ENCODE measurements at places on chromosomes 2 and 18. TPM values are rescaled to one million over a fixed set of nuclear protein-coding genes. Genes with fewer than 3 reads are reported as not detected.

- no peaks in the 10 kb centered on the region for H3K36me3 ChIP-seq
- peak overlapping the region; percentile 46 for H3K4me3 ChIP-seq
- DNase-seq = peak; percentile 32
- no peak overlapping the region for H3K27ac ChIP-seq
- peaks cover 5% of the 10 kb centered on the region for H3K4me1 ChIP-seq
- peaks cover 2% of the 10 kb centered on the region for H3K27me3 ChIP-seq
Observed at GRCh38 chr2:131035112-131035825, 58.0 kb downstream of the FAM168B start.

- DNase-seq = no peak
- no peak overlapping the region for H3K4me3 ChIP-seq
- H3K27me3 ChIP-seq = no peaks in the 10 kb centered on the region
- H3K4me1 ChIP-seq = no peaks in the 10 kb centered on the region
Observed at GRCh38 chr2:158732573-158733429, 62.3 kb upstream of the DAPL1 start.

GRCh38 chr2:212520340-212520739, 18.3 kb downstream of the ERBB4 start:
- H3K4me3 ChIP-seq = no peak overlapping the region
- no peaks in the 10 kb centered on the region for H3K27me3 ChIP-seq
- no peaks in the 10 kb centered on the region for H3K36me3 ChIP-seq
- no peak for DNase-seq

GRCh38 chr2:233996461-233996860, 54.0 kb upstream of the SPP2 start:
- H3K27ac ChIP-seq = no peak overlapping the region
- H3K36me3 ChIP-seq = peaks cover 36% of the 10 kb centered on the region
- no peaks in the 10 kb centered on the region for H3K4me1 ChIP-seq
- DNase-seq = no peak
- no peak overlapping the region for H3K4me3 ChIP-seq

- no peaks in the 10 kb centered on the region for H3K27me3 ChIP-seq
- no peaks in the 10 kb centered on the region for H3K4me1 ChIP-seq
- H3K4me3 ChIP-seq = no peak overlapping the region
- no peak overlapping the region for H3K27ac ChIP-seq
Observed at GRCh38 chr2:148903979-148904378, 29.0 kb downstream of the KIF5C start.

DNA sequence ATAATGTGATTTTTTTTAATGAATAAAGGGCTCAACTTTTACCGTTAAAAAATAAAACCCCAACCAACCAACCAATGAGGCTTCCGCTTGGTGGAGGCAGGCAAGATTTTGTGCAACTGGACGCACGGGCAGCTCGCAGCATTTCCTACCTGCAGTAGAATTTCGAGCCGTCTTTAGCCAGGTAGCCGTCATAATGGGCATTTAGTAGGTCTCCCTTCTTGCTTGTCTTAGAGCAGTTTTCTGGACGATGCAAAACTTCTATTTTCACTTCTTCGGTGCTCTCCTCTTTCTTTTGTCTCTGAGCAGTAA, 316 bp downstream of the FKBP7 start:
- H3K36me3 ChIP-seq = no peaks in the 10 kb centered on the region
- DNase-seq = no peak
- H3K27me3 ChIP-seq = no peaks in the 10 kb centered on the region
- peak overlapping the region; percentile 74 for H3K4me3 ChIP-seq
- peaks cover 44% of the 10 kb centered on the region for H3K4me1 ChIP-seq

- H3K36me3 ChIP-seq = peaks cover 3% of the 10 kb centered on the region
- no peak overlapping the region for H3K27ac ChIP-seq
- no peaks in the 10 kb centered on the region for H3K27me3 ChIP-seq
- DNase-seq = no peak
Observed at GRCh38 chr2:219079417-219079816, 18.7 kb upstream of the IHH start.

DNA sequence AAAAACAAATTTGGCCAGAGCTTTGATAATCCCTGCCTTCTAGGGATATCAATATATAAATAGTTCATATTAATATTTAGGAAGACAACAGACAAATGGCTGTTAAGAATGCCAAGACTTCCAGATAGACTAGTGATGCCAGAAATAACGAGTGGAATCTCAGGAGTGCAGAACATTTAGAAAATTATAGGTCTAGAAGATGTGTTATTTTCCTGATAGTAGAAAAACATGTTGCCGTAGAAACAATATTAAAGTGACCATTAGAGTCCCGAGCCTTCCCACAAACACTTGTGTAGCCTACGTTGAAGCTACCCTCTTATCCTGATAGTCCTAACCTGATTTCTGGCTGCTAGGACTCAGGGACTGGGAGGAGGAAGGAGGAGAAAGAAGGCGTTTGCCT, 54.3 kb upstream of the ITGA6 start:
- no peak for DNase-seq
- no peak overlapping the region for H3K27ac ChIP-seq
- H3K4me3 ChIP-seq = no peak overlapping the region

GRCh38 chr2:128310761-128311160, 7.9 kb downstream of the HS6ST1 start:
- DNase-seq = peak; percentile 33
- peaks cover 100% of the 10 kb centered on the region for H3K4me1 ChIP-seq
- peak overlapping the region; percentile 85 for H3K27ac ChIP-seq
- no peaks in the 10 kb centered on the region for H3K27me3 ChIP-seq

- H3K27ac ChIP-seq = no peak overlapping the region
- no peaks in the 10 kb centered on the region for H3K4me1 ChIP-seq
- DNase-seq = no peak
- H3K4me3 ChIP-seq = no peak overlapping the region
- no peaks in the 10 kb centered on the region for H3K27me3 ChIP-seq
- no peaks in the 10 kb centered on the region for H3K36me3 ChIP-seq
Observed at GRCh38 chr18:55868909-55869308, 280.9 kb upstream of the TCF4 start.

- DNase-seq = no peak
- no peaks in the 10 kb centered on the region for H3K27me3 ChIP-seq
- no peak overlapping the region for H3K27ac ChIP-seq
- H3K36me3 ChIP-seq = no peaks in the 10 kb centered on the region
- H3K4me3 ChIP-seq = peak overlapping the region; percentile 67
- H3K4me1 ChIP-seq = peaks cover 4% of the 10 kb centered on the region
Observed at GRCh38 chr2:96773922-96774321, 13.2 kb downstream of the CNNM4 start.

DNA sequence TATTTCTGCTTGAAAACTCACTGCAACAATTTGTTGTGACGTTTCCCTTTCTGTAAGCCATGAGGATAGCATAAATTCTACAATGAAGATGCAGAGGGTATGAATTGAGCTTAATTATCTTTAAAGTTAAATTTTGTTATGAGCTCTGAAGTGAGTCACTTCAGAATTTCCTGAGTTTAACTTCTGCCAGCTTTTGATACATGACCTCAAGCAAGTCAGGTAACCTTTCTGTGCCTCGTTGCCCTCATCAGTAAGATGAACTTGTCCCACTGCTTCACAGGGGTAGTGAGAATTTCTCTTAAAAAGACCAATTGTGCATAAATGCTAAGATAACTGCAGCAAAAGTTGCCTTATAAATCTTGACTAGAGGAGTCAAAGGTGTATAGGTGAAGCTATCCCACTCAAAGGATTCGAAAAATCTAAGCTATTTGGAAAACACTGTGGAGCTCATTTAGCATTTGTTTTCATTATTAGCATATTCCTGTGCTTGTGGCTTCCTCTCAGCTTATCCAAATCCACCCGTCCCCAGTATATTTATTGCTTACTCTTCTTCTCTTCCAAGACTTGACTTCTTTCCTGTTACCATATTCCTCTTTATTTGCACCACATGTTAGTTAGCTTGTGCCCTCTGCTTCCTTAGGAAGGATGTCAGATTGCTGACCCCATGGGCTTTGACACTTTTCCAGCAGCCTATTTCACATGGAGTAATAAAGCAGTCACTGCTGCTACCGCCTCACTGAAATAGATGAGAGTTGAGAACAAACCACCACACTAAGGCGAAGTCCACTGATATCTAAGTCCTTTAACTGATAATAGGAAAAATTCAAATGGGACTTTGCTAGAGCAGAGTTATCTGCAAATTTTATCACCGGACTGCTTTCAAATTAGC, 428.6 kb downstream of the ERBB4 start:
- no peaks in the 10 kb centered on the region for H3K27me3 ChIP-seq
- H3K27ac ChIP-seq = no peak overlapping the region
- no peak for DNase-seq
- no peaks in the 10 kb centered on the region for H3K4me1 ChIP-seq
- no peaks in the 10 kb centered on the region for H3K36me3 ChIP-seq

- no peak overlapping the region for H3K4me3 ChIP-seq
- no peaks in the 10 kb centered on the region for H3K36me3 ChIP-seq
- no peak overlapping the region for H3K27ac ChIP-seq
- peak; percentile 57 for DNase-seq
- peaks cover 3% of the 10 kb centered on the region for H3K4me1 ChIP-seq
Observed at GRCh38 chr2:65349863-65350262, 82.5 kb downstream of the SPRED2 start.

DNA sequence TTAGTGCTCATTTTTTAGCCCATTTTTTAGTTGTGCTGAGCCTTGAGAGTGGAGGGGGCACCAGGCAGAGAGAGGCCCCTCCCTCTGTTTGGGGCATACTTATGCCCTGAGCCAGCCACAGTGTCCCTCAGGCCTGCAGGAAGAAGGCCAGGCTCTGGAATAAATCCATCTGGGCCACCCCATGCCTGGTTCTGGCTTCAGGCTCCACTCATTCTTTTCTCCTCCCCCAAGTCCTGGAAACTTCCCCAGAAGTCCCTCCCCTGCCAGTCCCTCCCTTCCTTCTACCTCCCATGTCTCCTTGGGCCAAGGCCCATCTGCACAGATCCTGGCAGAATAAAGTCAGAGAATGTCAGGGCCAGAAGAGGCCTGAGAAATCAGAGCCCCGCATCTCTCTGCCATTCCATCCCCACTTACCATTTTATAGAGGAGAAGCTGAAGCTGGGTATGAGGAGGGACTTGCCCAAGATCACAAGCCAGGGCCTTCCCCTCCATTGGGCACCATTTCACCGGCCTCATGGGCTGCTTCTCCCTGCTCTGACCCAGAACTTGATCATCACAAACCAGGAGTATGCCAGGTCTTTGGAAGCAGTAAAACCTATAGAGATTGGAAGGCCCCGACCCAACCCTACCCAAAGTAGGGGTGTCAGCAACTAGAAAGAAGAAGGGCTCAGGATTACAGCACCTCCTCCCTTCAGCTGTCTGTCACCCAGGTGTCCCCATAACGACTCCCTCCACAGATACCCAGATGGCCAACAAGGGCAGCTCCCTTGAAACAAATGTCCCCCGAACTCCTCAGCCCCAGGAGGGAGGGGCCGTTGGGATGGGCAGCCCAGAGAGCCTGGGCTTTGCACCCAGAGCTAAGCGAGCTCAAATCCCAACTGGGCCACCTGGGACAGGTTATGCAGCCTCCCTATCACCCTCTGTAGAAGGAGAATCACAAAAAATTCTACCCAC, 108.4 kb downstream of the POLR1A start:
- H3K4me1 ChIP-seq = peaks cover 6% of the 10 kb centered on the region
- DNase-seq = no peak
- no peak overlapping the region for H3K4me3 ChIP-seq
- H3K36me3 ChIP-seq = no peaks in the 10 kb centered on the region
- H3K27ac ChIP-seq = no peak overlapping the region

- H3K36me3 ChIP-seq = peaks cover 1% of the 10 kb centered on the region
- H3K4me1 ChIP-seq = no peaks in the 10 kb centered on the region
Observed at GRCh38 chr2:27860111-27860510, 30.1 kb downstream of the RBKS start.

GRCh38 chr2:188511346-188511745, 219.7 kb downstream of the GULP1 start:
- no peaks in the 10 kb centered on the region for H3K36me3 ChIP-seq
- no peak overlapping the region for H3K27ac ChIP-seq
- no peak for DNase-seq
- H3K4me1 ChIP-seq = peaks cover 2% of the 10 kb centered on the region
- no peak overlapping the region for H3K4me3 ChIP-seq
- H3K27me3 ChIP-seq = no peaks in the 10 kb centered on the region

GRCh38 chr2:83142934-83143333, 1316.1 kb downstream of the SUCLG1 start:
- no peaks in the 10 kb centered on the region for H3K4me1 ChIP-seq
- no peaks in the 10 kb centered on the region for H3K27me3 ChIP-seq
- H3K4me3 ChIP-seq = no peak overlapping the region
- H3K36me3 ChIP-seq = no peaks in the 10 kb centered on the region

TMEM247 gene
- total RNA-seq = not detected

C2orf80 gene
- not detected for total RNA-seq

ERFE gene
- total RNA-seq = not detected

ASB18 gene
- total RNA-seq = not detected

L3MBTL4 gene
- total RNA-seq = 5.5 TPM

PRSS56 gene
- total RNA-seq = not detected

FAP gene
- 0.23 TPM for total RNA-seq

SLC9A4 gene
- total RNA-seq = not detected

Data from liver (tissue), 10 donors.